ENCODE measurements at places on chromosomes 16 and 17.

DNA sequence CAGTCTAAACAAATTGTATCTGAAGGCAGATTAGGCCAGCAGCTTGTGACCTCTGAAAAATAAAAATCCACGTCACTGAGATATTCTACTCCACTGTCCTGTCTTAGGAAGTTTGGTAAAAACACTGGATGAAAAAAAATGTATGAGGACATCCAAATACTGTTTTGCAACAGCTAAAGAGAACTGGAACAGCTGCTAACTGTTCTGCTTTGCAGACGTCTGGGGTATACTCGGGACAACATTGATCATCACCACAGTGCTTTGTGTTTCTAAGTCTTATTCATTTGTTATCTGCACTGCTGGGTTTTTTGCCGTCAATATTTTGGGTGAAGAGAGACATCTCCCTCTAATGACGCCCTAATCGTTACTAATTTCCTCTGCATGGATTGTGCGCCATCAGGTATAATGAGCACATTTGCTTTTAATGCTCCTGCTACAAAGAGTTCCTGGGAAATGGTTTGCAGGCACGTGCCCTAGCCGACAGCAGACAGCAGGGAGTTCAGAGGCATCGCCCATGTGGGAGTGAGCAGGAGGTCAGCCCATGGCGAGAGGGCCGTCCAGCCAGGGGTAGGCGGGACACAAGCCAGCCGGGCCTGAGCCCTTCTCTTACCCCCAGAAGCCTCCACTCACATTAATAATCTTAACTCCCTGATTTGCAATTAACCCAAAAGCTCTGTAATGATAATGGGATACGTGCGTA, 87.0 kb downstream of the CBLN1 start:
- no peak for DNase-seq

- no peak for DNase-seq
Measured at GRCh38 chr17:2466931-2467330, 44.8 kb downstream of the METTL16 start.

- no peak for DNase-seq
Measured at GRCh38 chr17:44320066-44320465, 4.6 kb downstream of the SLC25A39 start.

- DNase-seq = peak; percentile 70
Measured at GRCh38 chr16:11254913-11255736, 879 bp downstream of the SOCS1 start.

DNA sequence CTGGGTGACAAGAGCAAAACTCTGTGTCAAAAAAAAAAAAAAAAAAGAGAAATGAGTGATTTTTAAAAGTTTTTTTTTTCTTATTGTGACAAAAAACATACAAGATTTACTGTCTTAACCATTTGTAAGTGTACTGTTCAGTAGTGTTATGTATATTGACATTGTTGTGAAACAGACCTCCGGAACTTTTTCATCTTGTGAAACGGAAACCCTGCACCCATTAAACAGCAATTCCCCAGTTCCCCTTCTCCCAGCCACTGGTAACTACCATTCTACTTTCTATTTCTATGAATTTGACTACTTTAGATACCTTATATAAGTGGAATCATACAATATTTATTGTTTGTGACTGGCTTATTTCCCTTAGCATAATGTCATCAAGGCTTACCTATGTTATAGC, 18.7 kb downstream of the DUS2 start:
- DNase-seq = no peak

Data from activated CD8-positive, alpha-beta T cell treated with anti-CD3 and anti-CD28 coated beads, Interleukin-2, amount 10 ng/mL, durations not matched to agents 7 days and 5 days (primary cell).